ENCODE measurements at places on chromosomes 16 and 17.

DNA sequence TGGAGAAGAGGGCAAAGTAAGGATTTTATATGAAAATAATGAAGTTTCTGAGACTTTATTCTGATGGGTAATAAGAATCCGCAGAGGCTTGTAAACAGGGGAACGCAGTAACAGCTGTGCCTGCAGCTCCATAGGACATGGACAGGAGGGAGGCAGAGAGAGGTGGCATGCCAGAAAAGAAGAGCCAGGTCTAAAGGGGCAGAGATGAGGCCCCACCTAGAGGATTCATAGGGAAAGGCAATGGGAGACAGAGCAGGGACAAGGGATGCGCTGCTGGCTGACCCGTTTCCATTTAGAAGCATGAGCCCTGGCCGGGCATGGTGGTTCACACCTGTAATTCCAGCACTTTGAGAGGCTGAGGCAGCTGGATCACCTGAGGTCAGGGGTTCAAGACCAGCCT lies 340.3 kb upstream of the CDH5 start:
- peak; percentile 27 for DNase-seq

GRCh38 chr17:41799366-41799765 lies 12.4 kb downstream of the P3H4 start:
- DNase-seq: no peak

DNA sequence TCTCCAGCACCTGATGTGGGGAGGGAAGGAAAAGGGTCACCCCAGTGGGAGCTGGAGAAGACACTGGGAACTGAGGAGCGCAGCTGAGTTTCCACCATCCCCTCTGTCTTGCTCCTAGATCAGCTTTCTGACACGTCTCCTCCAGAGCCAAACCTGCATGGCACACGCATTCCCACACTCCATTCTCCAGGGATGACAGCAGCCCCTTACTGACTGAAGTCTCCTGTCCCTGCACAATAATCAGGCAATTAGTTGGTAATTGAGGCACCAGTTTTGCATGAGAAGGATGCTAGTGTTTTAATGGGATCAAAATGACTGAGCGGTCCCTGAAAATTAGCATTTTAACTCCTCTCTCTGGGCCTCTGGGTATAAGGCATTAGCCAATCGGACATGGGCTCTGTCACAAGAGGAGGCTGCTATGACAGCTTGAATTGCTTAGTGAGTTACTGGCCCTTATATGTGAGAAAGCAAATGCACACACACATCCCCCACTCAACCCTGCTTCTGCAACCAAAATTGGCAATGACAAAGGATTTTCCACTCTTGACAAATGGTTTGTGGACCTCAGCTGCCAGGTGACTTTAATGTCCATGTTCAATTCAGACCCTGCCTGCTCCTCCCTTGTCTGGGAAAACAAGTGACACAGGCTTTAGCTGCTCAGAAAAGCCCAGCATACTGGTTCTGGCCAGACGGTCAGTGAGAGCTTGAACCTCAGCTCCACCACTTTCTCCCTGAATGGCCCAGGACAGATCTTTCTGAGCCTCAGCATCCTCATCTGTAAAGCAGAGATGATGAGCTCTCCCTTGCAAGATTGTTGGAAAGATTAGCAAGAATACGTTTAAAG lies 57.2 kb upstream of the SREBF1 start:
- DNase-seq: no peak

DNA sequence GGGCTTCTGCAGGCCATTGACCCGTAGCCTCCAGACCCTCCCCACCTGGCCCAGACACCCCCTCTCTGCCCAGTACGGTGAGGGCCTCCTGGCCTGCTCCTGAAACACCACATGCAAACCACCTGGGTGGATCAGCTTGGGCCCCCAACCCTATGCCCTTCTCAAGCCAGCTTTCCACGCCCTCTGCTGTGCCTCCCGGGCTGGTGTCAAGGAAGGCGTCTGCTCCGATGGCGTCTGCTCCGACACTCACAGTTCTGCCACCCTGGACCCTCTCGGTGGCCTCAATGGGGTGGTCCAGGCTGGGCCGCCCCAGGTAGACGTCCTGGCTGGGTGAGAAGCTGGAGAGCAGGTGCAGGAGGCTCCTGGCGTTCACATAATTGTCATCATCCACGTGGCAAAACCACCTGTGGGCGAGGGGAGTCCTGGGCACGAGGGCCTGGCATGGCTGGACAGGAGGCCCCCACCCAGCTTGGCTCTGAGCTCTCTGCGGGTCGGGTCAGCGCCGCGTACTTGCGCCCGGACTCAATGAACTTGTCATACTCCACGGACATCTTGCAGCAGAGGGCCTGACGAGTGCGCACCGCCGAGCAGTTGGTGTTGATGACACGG lies 1.4 kb downstream of the RFNG start:
- DNase-seq: no peak

GRCh38 chr16:59920054-59920453 lies 1185.9 kb upstream of the GOT2 start:
- DNase-seq: no peak

GRCh38 chr17:49252148-49252695 lies 21.6 kb upstream of the PHOSPHO1 start:
- peak; percentile 66 for DNase-seq

Data from iris pigment epithelial cell (primary cell).